ENCODE measurements at places on chromosomes 4 and X.

DNA sequence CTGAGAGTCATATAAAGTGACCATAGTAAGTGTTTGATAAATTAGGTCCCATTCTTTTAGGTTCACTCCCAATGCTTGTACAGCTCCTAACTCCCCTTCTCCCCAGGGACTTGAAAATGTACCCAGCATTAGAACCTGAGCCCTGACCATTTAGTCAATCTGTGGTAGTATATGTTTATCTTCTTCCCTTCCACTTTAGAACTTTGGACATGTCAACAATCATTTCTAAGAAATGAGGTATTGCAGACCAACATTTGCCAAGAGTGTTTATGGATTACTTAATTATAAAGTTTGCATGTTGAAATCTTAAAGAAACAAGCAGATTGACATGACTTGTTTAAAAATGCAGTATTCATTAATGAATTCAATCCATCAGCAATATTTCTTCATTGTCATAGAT is 26.0 kb downstream of the AFM start:
- no peak for DNase-seq

- no peak for DNase-seq
These were observed 170.9 kb downstream of the FRMPD4 start for GRCh38 chrX:12309040-12309743.

DNA sequence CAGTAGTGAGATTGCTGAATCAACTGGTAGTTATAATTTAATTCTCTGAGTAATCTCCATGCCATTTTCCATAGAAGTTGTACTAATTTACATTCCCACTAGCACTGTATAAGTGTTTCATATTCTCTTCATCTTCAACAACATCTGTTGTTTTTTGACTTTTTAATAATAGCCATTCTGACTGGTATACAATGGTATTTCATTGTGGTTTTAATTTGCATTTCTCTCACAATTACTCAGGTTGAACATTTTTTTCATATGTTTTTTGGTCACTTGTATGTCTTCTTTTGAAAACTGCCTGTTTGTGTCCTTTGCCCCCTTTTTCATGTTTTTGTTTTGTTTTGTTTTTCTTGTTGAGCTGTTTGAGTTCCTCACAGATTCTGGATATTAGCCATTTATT is 880.2 kb downstream of the RAPGEF2 start:
- DNase-seq: no peak

DNA sequence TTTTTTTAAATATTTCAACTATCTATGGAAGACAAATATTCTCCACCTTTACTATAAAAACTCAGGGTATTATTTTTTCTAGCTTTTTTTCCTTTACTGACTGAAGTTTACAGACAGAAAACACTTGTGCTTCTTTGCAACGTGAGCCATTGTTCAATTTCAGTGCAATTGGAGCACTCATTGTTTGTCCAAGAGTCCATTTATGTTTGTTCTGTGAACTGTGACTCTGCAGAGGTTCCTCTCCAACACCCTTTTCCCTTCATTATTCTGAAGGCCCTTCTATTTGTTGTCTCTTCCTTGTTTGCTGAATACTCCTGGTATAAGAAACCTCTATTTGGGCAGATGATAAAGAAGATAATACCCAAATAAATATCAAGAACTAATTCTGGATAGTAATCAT is 37.4 kb downstream of the DAPP1 start:
- DNase-seq: no peak
